ENCODE measurements at places on chromosomes 6 and 20.

DNA sequence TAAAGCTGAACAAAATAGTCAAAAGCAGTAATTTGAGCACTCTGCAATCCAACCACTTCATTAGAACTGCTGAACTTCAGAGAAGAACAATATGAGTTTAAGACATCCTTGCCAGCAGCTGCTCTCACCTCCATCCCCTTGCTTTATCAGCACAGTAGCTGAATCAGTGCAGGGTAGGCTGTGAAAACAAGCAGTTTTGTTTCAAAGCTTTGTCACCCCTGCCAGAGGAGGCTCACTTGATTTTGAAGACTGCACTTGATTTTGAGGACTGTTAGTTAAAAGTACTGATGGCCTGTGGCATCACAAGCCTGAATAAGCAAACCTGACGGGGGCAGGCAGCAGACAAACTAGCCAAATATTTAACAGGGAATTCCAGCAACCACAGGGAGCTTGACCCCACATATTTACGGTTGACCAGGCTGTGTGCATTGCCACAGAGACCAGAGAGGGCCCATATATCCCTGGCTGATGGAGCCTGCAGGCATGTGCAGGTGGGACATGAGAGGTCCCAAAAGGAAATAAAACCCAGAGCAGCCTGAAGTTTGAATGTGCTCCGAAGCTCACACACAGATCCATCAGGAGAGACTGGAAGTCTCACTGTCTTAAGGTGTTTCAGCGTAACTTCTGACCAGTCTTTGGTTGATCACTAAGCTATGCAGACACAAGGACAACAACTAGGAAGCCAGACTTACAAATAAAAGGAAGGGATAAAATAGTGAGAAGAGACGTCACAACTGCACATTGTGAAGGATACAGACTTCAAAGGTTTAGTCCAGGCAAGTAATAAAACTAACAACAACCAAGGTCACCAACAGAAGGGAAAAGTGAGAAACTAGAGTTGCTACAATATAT lies 97.4 kb downstream of the PDSS2 start:
- no peak for DNase-seq

- DNase-seq = no peak
Observed at GRCh38 chr6:45388328-45388727, 10.6 kb upstream of the SUPT3H start.

DNA sequence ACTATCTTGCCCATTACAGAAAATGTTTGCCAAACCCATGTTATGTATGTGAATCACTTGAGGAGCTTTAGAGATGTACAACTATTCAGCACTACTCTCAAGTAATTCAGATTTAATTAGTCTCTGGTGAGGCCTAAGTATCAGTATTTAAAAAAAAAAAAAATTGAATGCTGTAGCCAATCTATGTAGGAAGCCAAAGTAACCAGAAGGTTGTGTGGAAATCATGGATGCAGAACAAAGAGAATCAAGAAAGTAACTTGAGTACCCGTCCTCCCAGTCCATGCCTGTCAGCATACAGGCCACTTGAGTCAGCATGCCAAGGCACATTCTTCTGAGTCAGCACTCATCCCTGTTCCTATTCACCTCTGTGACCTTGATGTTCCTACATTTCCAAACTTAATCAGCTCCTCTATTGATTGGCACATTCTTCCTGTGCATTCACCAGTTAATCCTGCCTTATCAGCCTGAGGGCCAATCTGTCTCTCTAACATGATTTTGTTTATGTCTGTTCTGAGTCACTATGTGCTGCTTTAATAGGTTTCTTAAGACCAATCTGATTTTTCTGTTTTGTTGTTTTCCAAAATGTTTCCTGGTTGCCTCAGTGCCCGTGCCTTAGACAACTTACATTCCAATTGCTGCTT lies 165.6 kb downstream of the KCNQ5 start:
- DNase-seq = no peak

- no peak for DNase-seq
Observed at GRCh38 chr6:7230327-7230691, 82.7 kb downstream of the SSR1 start.

- no peak for DNase-seq
Observed at GRCh38 chr6:125154118-125154760, 666 bp downstream of the TPD52L1 start.

GRCh38 chr20:33812152-33812849 lies 1.2 kb downstream of the CHMP4B start:
- DNase-seq = no peak

GRCh38 chr6:40504274-40504673 lies 82.9 kb downstream of the LRFN2 start:
- no peak for DNase-seq

DNA sequence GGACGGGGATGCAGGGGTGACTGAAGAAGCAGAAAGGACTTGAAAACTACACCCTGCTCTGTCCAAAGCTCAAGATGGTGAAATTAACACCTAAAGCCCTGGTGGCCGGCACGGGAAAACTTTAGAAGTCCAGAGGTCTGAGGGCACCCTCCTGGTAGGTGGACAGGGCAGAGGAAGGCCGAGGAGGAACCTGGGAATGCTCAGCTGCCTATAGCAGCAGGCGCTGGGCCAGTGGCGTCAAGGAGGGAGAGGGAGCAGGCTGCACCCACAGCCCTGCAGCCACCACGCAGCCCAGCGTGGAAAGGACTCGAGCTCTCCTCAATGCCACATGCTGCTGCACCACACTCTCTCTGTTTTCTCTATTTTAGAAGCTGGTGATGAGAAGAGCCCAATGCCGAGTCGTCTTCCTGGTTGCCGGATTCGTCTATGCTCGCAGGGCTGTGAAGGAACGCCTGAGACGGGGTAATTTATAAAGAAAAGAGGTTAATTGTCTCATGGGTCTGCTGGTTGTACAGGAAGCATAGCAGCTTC lies 248.3 kb upstream of the AFDN start:
- no peak for DNase-seq
